ENCODE measurements at places on chromosomes 5 and 9.

DNA sequence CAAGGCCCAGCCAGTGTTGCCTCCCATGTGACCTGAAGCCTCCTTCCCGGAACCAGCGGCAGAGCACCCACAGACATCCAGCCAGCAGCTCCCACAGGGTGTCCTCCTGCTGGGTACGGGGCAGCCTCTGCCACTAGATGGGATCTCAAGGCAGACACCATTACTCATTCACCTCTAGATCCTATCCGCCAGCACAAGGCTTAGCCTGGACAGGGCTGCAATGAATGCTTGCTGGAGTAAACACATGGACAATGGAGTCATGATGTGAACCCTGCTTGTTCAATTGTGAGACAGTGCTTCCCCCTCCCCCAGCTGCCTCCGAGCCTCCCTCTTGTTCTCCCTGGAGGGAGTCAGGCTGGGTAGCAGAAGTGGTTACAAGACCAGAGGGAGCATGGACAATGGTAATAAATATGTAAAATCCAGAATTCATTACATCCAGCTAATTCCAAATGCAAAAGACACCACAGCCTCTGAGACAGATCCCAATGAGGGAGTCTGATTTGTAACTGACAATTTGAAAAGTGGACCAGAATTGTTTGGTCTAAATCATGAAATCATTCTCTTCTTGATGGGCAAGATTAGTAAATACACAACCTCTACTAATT, 132.0 kb downstream of the CRB2 start:
- DNase-seq = no peak

DNA sequence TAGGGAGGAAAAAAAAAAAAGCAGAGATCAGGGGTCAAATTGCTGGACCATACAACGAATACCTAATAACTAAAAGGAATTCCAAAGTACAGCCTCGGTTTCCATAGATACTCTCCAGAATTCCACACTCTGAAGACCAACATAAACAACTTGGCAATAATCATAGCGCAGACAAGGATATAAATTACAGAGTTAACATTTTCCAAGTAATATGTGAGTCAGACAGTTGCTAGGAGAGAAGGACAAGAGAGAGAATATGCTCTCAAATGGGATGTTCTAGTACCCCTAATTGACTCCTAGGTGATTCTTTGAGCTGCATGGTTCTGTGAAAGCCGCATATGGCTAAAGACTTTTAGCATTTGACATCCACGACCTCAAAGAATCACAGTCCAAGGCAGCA, 165.2 kb downstream of the FRMD3 start:
- no peak for DNase-seq

- DNase-seq = peak; percentile 32
Observed at GRCh38 chr5:1930501-1930879, 47.8 kb upstream of the IRX4 start.

- DNase-seq = no peak
Observed at GRCh38 chr5:129103397-129103796, 8.8 kb downstream of the ISOC1 start.

DNA sequence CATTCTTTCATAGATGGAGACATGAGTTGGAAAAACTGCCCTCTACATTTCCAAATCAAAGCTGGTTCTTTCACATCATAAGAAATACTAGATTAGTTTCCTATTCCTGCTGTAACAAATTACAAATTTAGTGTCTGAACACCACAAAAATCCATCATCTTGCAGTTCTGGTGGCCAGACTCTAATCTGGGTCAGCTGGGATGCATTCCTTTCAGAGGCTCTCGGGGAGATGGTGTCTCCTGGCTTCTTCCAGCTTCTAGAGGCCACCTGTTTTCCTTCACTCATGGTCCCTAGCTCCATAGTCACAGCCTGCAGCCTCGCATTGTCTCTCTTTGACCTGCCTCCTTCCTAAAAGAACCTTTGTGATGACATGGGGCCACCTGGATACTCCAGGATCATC, 65.2 kb downstream of the RETREG1 start:
- DNase-seq = no peak

GRCh38 chr5:112143690-112144089, 275.4 kb downstream of the EPB41L4A start:
- DNase-seq = no peak

- no peak for DNase-seq
Observed at GRCh38 chr9:127051881-127052595, 70.4 kb downstream of the ANGPTL2 start.

Measured in NCI-H2171 treated with DMSO at 0.1 percent for 48 hours (cell line).